Thyroid gland (tissue), 4 donors: ENCODE measurements at places on chromosomes 3 and 15.

GRCh38 chr15:72994534-72995177 is 57.6 kb upstream of the NEO1 start:
- H3K27me3 ChIP-seq = no peaks in the 10 kb centered on the region
- H3K4me1 ChIP-seq = peaks cover 7% of the 10 kb centered on the region
- H3K36me3 ChIP-seq = no peaks in the 10 kb centered on the region
- H3K4me3 ChIP-seq = no peak overlapping the region
- H3K27ac ChIP-seq = peak overlapping the region; percentile 21

DNA sequence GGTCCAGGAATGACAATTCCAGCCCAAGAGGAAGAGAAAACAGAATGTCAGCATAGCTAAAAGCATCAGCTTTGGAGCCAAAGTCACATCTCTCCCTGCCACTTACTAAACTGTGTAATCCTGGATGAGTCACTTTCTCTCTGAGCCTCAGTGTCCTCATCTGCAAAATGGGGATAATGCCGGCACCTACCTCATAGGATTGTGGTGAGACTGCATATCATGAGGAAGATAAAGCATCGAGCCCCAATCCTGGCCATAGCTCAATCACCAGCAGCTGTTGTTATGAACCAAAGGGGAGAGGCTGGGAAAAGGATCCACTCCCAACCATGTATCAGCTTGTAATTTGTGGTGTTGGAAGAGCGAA is 9.1 kb downstream of the SLC6A1 start:
- no peak overlapping the region for H3K27ac ChIP-seq
- peaks cover 20% of the 10 kb centered on the region for H3K4me1 ChIP-seq
- H3K36me3 ChIP-seq = no peaks in the 10 kb centered on the region
- H3K27me3 ChIP-seq = no peaks in the 10 kb centered on the region

- no peak overlapping the region for H3K4me3 ChIP-seq
- no peak overlapping the region for H3K27ac ChIP-seq
- no peak for DNase-seq
- H3K27me3 ChIP-seq = no peaks in the 10 kb centered on the region
- H3K4me1 ChIP-seq = peaks cover 25% of the 10 kb centered on the region
Observed at GRCh38 chr15:70103880-70104626, 6.3 kb upstream of the TLE3 start.

DNA sequence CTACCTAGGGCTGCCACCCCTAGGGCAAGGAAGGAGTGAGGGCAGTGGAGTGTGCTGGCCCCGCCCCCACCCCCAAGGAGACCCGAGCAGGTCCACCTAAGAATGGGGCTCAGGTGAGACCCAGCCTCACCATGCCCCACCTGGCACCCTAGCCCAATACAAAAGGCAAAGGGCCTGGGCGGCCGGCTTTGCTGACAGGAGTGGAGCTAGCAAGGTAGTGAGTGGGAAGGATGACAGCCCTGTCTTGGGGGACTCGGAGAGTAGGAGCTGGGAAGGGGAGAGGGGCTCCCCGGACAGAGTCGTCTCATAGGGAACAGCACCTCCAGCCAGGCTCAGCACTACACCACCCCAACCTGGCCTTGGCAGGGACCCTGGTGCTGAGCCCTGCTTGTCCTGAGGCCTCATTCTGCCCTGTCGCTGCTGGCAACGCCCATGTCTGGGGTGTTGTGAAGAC is 12.1 kb downstream of the C15orf39 start:
- H3K36me3 ChIP-seq = peaks cover 34% of the 10 kb centered on the region
- no peak overlapping the region for H3K27ac ChIP-seq
- no peaks in the 10 kb centered on the region for H3K27me3 ChIP-seq
- no peak for DNase-seq
- no peak overlapping the region for H3K4me3 ChIP-seq
- no peaks in the 10 kb centered on the region for H3K4me1 ChIP-seq

DNA sequence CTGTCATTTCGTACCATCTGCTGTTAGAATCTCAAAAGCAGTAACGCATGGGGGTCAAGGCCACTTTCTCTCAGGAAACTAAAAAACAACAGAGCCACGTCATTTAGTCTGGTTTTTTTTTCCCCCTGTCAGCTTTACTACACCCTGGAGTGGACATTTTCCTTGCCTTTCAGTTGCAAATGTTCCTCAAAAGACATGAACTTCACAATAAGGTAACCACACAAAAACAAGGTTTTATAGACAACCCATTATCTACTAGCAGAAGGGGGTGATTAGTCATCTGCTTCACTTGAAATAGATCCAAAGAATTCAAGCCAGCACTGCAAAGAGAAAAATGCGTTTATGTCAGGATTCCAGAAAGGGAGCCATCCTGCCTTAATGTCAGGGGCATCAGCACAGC is 171.8 kb upstream of the CDIN1 start:
- no peaks in the 10 kb centered on the region for H3K4me1 ChIP-seq
- H3K27ac ChIP-seq = no peak overlapping the region
- no peak for DNase-seq
- H3K4me3 ChIP-seq = no peak overlapping the region
- no peaks in the 10 kb centered on the region for H3K27me3 ChIP-seq

DNA sequence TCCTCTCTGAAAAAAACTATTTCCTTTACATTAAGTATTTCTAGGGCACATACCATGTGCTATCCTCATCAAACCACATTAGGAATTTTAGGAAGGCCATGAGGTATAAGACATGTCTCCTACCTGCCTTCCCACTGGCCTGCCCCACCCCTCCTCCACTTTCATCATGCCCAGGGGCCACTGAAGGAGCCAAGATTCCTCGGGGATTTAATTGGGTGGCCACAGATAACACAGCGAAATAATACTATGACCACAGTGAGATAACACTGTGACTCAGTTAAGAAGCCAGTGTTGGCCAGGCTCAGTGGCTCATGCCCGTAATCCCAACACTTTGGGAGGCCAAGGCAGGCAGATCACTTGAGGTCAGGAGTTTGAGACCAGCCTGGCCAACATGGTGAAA is 9.8 kb upstream of the BMF start:
- no peak overlapping the region for H3K27ac ChIP-seq
- no peak overlapping the region for H3K4me3 ChIP-seq
- no peak for DNase-seq
- H3K36me3 ChIP-seq = no peaks in the 10 kb centered on the region
- no peaks in the 10 kb centered on the region for H3K27me3 ChIP-seq

DNA sequence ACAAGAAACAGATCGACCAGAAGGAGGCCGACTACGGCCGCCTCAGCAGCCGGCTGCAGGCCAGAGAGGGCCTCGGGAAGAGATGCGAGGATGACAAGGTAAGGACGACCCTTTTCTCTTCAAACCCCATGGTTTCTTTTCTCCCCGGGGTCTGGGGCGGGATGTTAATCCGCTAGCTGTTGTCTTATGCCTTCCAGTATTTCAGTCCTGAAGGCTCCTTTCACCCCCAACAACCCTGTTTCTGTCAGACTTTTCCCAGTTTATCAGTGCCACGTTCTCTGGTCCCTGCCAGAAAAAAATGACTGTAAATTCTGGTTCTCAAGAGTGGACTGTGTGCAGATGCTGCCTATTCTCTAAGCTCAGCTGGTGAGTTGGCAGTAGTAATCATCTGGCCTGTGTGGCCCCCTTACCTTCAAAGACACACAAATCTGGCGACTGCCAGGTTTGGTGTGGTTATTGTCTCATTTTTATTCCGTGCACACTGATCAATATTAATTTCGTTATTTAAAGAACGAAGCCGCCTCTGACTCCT is 806 bp downstream of the GOLM2 start:
- no peak for DNase-seq
- H3K36me3 ChIP-seq = no peaks in the 10 kb centered on the region
- peak overlapping the region; percentile 67 for H3K4me3 ChIP-seq
- peak overlapping the region; percentile 71 for H3K27ac ChIP-seq
- peaks cover 21% of the 10 kb centered on the region for H3K4me1 ChIP-seq
- no peaks in the 10 kb centered on the region for H3K27me3 ChIP-seq

DNA sequence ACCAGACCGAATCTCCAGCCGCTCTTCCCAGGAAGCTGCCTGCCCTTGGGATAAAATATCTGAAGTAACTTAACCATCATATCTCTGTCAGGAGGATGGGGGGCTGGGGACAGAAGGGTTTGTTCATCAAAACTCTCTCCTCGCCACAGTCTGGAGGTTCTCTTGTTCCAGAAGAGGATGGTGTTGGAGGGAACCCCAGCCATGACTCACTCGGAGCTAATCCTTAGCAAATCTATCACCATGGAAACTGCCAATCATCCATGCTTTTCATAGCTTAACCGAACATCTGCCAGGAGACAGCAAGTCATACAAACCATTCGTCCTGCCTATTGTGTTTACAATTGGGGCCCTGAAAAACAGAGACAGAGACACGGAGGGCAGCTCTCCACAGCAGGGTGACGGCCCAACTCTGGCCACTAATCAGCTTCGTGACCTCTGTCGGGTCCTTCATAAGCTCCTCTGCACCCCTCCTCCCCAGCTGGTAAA is 73.8 kb upstream of the HEG1 start:
- peak overlapping the region; percentile 98 for H3K27ac ChIP-seq
- no peak overlapping the region for H3K4me3 ChIP-seq
- H3K36me3 ChIP-seq = no peaks in the 10 kb centered on the region
- H3K4me1 ChIP-seq = peaks cover 42% of the 10 kb centered on the region
- H3K27me3 ChIP-seq = no peaks in the 10 kb centered on the region

DNA sequence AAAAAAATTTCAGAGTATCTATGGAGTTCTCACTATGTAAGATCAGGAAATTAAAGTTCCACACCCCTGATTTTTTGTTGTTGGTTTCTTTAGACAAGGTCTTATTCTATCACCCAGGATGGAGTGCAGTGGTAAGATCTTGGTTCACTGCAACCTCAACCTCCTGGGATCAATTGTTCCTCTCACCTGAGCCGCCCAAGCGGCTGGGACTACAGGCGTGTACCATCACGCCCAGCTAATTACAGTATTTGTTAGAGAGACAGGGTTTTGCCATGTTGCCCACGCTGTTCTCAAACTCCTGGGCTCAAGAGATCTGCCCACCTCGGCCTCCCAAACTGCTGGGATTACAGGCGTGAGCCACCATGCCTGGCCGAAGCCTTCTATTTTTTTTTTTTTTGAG is 12.4 kb downstream of the QRICH1 start:
- no peak overlapping the region for H3K27ac ChIP-seq
- no peaks in the 10 kb centered on the region for H3K27me3 ChIP-seq
- DNase-seq = no peak
- no peak overlapping the region for H3K4me3 ChIP-seq

DNA sequence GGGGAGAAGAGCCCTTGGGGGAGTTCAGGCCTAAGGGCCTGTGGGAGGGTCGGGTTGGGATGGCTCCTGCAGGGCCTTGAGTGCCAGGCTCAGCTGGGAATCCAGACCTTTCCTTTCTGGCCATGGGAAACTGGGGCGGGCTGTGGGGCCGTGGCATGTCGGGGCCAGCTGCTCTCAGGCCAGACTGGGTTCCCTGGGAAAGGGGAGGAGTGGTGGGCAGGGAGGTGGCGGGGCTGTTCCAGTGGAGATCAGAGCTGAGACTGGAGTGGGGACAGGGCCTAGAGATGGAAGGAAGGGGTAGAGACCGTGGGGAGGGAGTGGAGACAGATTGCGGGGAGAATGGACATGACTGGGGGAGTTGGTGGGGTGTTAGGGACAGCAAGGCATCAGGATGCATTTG is 20.3 kb downstream of the FBLN2 start:
- no peaks in the 10 kb centered on the region for H3K4me1 ChIP-seq
- no peaks in the 10 kb centered on the region for H3K27me3 ChIP-seq
- H3K36me3 ChIP-seq = no peaks in the 10 kb centered on the region
- H3K27ac ChIP-seq = no peak overlapping the region
- DNase-seq = no peak
- H3K4me3 ChIP-seq = no peak overlapping the region

DNA sequence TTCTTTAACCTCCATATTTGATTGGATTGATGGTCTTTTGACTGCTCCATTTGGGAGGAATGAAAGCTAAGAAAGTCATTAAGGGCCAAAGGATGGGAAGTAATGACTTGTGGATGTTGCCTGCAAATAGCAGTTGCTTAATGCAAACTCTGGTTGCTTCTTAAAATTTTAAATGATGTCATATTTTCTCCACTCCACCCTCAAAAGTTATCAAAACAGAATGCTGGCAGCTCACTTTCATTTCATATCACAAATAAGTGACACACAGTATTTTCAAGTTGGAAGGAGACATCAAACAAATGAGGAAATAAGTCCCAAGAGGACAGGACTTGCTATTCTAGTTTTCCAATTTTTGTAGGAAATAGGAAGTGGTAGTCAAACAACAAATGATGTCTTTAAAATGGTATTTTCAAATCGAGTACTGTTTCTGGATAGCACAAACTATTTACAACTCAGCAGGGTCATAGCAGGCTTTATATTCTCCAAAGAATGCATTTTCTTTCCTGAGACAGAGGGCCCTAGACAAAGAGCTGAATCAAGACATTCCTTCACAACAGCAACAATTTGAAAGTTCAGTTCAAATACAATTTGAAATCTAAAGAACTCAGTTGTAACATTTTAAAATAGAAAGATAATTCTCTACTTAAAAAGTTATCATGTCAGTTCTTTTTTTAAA is 165.1 kb upstream of the UBE2E1 start:
- DNase-seq = no peak
- no peak overlapping the region for H3K27ac ChIP-seq
- H3K4me3 ChIP-seq = no peak overlapping the region
- H3K4me1 ChIP-seq = no peaks in the 10 kb centered on the region
- no peaks in the 10 kb centered on the region for H3K27me3 ChIP-seq

GRCh38 chr15:98927022-98927421 is 80.6 kb downstream of the PGPEP1L start:
- H3K36me3 ChIP-seq = no peaks in the 10 kb centered on the region
- H3K27ac ChIP-seq = no peak overlapping the region
- no peaks in the 10 kb centered on the region for H3K27me3 ChIP-seq
- H3K4me3 ChIP-seq = no peak overlapping the region
- peaks cover 29% of the 10 kb centered on the region for H3K4me1 ChIP-seq
- DNase-seq = no peak

DNA sequence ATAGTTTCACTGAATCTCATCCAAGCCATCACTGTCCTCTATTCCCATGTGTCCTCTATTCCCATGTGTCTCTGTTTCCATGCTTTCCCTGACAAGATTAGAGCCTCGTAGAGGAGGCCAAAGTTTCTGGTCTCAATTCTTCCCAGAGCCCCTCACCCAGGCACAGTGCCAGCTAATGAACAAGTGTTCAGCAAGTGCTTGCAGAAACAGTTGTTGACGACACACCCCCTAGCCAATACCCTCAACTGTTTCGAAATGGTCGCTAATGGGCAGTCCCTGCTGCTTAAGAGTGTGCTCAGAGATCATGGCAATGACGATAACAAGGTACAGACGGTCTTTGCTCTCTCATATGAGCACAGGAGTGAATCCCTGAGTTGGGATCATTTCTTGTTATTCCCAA is 73.4 kb downstream of the FAM174B start:
- no peaks in the 10 kb centered on the region for H3K4me1 ChIP-seq
- DNase-seq = no peak
- H3K36me3 ChIP-seq = no peaks in the 10 kb centered on the region

- no peak overlapping the region for H3K4me3 ChIP-seq
- H3K27ac ChIP-seq = no peak overlapping the region
- no peaks in the 10 kb centered on the region for H3K4me1 ChIP-seq
- H3K36me3 ChIP-seq = no peaks in the 10 kb centered on the region
- peaks cover 2% of the 10 kb centered on the region for H3K27me3 ChIP-seq
- no peak for DNase-seq
Observed at GRCh38 chr15:25677719-25678499, 185.2 kb downstream of the ATP10A start.
